ENCODE measurements at places on chromosomes 7 and 10. TPM values are rescaled to one million over a fixed set of nuclear protein-coding genes. Genes with fewer than 3 reads are reported as not detected.

The CDK5 gene
- 25.4 TPM for total RNA-seq

The TMEM243 gene
- 22.5 TPM for total RNA-seq

The LIPA gene
- 35.8 TPM for total RNA-seq

The SMO gene
- 37.4 TPM for total RNA-seq

The AGAP9 gene
- 5.4 TPM for total RNA-seq

The HTR5A gene
- not detected for total RNA-seq

The TAS2R5 gene
- total RNA-seq = 1.5 TPM

The SPDYE2 gene
- total RNA-seq = not detected

The PDK4 gene
- 1.9 TPM for total RNA-seq

The GIMAP2 gene
- total RNA-seq = not detected

Data from chondrocyte (in vitro differentiated cells).